ENCODE measurements at places on chromosomes 4 and X. TPM values are rescaled to one million over a fixed set of nuclear protein-coding genes. Genes with fewer than 3 reads are reported as not detected.

Gene CFI
- 485 TPM for total RNA-seq

Gene PHKA2
- total RNA-seq = 72.2 TPM

Gene OTUD6A
- total RNA-seq = not detected

Gene NRK
- total RNA-seq = 48.2 TPM

Gene PROM1
- total RNA-seq = 13.7 TPM

Gene PNMA6F
- not detected for total RNA-seq

Gene CENPVL2
- total RNA-seq = 0.49 TPM

Gene PWWP3B
- total RNA-seq = 4.1 TPM

Gene AMTN
- not detected for total RNA-seq

Gene SOD3
- total RNA-seq = 5.8 TPM

Gene ETDA
- total RNA-seq = not detected

Gene NAP1L3
- total RNA-seq = 25.4 TPM

Gene SLC4A4
- total RNA-seq = 4.9 TPM

Gene NIPAL1
- total RNA-seq = 13.3 TPM

Gene SPANXA2
- not detected for total RNA-seq

Gene NALF2
- total RNA-seq = 0.11 TPM

Gene KDR
- 44.1 TPM for total RNA-seq

Gene NDP
- 0.66 TPM for total RNA-seq

Gene H2BW2
- total RNA-seq = not detected

Gene KLHL2
- total RNA-seq = 12.6 TPM

Gene FMR1NB
- total RNA-seq = not detected

Gene GAGE13
- total RNA-seq = not detected

Gene CT47C1
- not detected for total RNA-seq

Gene FRMPD3
- 0.29 TPM for total RNA-seq

Gene FAAH2
- total RNA-seq = 11.2 TPM

Gene MAPK10
- total RNA-seq = 20.8 TPM

Gene STS
- 4.5 TPM for total RNA-seq
